ENCODE measurements at places on chromosomes 12 and 14.

- DNase-seq = no peak
Observed at GRCh38 chr14:47442211-47442610, 233.2 kb downstream of the MDGA2 start.

GRCh38 chr12:130956456-130957303 is 3.0 kb downstream of the ADGRD1 start:
- DNase-seq = no peak

DNA sequence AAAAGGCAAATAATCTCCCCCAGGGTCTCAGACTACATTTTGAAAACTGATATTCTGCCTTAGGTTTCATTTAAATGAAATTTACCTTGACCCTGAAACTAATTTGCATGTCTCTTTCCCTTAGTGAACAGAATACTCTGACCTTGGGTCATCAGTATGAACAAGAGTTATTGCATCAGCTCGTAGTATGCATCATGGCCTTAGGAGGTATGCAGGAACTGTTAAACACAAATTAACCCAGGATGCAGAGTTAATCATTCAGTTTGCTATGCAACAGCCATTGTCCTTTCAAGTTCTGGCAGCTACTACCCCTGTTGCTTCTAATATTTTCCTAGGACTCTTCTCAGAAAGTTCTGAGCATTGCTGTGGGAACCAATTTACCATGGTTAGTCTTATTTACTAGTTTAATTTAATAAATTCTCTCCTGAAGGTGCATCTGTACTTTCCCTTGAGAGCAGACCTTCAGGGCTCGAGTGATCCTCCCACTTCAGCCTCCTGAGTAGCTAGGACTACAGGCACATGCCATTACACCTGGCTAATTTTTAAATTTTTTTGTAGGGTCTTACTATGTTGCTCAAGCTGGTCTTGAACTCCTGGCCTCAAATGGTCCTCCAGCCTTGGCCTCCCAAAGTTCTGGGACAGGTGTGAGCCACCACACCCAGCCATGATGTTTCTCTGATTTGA is 126.7 kb downstream of the TTC6 start:
- DNase-seq = no peak

- DNase-seq = no peak
Observed at GRCh38 chr14:104357689-104358527, 219.5 kb downstream of the KIF26A start.

DNA sequence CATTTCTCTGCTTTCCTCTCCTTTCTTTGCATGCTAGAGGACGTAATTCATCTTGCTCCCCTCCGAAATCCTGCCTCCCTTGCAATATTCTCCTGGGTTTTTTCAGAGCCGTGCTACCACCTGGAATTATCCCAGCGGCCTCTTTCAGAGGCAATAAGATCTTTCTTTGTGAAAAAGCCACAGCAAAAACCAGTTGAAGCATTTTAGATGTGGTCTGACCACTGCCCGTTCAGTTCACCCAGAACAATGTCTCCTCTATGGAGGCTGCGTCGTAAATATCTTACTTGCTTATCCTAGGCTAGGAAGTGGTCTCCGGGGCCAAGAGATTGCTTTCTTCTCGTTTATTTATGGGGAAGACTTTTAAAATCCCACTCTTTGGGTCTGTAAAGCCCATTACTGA is 85.8 kb downstream of the TBX5 start:
- DNase-seq = no peak

- DNase-seq = no peak
Observed at GRCh38 chr12:50112456-50113218, 601 bp downstream of the COX14 start.

DNA sequence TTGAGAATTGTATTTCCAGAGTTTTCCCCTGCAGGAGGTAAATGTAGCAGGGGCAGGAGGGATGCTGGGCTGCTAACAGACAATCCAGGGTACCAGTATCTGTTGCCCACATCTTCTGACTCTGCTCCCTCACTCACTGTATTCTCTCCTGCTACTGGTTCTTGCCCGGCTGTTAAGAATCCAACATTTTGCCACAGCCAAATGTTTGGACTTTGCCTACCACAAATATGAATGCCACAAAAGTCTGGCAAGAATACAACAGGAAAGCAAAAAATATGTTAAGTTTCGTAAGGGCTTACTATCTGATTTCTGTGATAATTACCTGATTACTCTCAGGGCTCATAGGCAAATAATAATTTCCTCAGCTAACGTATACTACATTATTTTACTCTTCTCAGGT is 160.0 kb downstream of the BCAT1 start:
- no peak for DNase-seq

- DNase-seq = no peak
Observed at GRCh38 chr14:76346391-76347160, 29.4 kb upstream of the ESRRB start.

- no peak for DNase-seq
Observed at GRCh38 chr14:61927060-61927459, 164.8 kb downstream of the SNAPC1 start.

DNA sequence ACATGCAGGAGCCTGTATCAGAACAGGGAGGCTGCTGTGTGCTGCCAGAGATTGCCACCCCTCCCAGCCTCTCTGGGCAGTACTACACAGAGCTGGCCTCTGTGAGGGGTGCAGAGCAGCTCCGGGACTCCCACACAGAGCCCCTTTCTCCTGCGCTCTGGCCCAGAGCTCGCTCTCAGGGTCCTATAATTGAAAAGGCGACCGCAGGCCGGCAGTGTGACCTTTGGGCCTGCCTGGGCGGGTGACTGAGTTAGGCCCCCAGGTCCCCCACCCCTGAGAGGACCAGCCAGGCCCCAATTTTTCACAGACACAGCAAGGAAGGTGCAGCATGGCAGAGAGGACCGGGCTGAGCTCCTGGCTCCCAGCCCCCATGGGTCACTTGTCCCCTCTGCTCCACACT is 136.4 kb downstream of the ZFP36L1 start:
- DNase-seq = no peak
